GM04503 (cell line): ENCODE measurements at places on chromosomes 2 and 18.

GRCh38 chr2:75846683-75847190 is 136.0 kb upstream of the GCFC2 start:
- no peak for DNase-seq

DNA sequence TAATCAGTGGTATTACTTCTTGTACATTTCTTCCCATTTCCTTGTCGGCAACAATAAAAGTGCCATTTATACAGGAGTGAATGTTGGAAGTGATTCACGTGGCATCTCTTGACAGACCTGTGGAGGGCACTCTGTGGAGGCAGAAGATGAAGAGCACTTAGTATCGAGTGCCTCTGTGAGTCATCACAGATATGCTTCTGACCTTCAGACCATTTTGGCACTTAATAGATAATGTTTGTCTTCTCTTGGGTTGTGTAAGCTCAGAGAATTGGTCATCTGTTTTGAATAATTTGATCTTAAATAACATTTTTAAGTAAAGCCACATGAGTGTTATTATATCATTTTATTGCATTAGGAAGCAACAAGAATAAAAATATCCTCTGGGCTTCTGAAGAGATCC is 305.5 kb downstream of the PTPRM start:
- DNase-seq = peak; percentile 34

DNA sequence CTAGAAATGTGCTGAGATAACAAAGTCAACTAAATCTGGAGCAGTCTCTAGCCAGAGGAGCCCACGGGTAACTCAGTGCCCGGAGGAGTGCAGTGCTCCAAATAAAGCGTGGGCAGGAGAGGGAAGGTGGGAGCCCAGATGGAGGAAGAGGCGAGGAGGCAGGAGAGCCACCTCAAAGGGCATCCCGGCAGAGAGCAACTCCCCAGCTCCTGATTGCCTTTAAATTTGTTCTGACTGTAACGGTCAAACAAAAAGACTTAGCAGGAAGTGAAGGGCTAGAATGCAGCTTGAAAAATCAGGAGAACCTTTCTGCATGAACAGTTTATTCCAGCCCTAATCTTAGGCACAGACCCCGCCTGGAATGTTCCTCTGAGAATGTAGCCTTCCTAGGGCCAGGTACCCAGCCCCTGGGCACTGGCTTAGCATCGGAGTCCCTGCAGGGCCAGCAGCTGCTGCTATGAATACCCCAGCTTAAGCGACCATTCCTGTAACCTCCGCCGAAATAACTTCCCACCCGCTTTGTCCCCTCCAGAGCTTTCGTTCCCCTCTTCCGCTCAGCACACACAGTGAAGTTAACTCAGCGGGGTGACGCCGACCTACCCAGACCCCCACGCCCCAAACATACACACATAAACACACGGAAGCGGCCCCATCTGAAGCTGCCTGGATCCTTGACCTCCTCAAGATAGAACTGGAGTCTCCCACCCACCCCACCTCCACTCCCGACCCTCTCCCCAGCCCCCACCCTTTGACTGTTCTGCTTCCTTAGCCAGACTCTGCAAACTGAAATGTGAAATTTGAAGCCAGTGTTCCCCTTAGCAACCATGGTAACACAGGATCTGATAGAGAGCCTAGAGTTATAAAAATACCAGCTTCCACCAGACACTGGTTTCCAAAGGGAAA is 123.2 kb downstream of the SMAD7 start:
- DNase-seq = no peak

- DNase-seq = no peak
These were observed 50.7 kb upstream of the ARL5A start for GRCh38 chr2:151878655-151879563.

GRCh38 chr2:25586726-25587144 is 86.6 kb downstream of the DTNB start:
- no peak for DNase-seq
